ACHN (cell line): ENCODE measurements at places on chromosomes 4 and X.

DNA sequence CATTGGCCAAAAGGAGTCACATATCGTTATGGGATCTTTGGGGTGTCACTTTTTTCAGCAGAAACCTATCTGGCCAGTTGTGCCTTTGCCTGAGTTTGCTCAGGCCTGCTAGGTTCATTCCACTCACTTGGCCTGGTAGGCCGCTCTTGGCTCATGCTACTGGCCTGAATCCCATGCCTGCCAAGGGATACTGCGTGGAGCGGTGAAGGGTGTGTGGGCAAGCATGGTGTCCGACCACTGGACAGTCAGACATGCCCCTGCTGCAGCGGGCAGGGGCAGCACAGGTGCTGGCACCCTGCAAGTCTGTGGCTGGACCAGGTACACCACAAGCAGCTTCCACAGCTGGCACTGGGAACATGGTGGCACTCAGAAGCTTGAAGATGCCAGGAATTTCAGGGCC lies 11.3 kb upstream of the PPM1K start:
- DNase-seq = no peak

DNA sequence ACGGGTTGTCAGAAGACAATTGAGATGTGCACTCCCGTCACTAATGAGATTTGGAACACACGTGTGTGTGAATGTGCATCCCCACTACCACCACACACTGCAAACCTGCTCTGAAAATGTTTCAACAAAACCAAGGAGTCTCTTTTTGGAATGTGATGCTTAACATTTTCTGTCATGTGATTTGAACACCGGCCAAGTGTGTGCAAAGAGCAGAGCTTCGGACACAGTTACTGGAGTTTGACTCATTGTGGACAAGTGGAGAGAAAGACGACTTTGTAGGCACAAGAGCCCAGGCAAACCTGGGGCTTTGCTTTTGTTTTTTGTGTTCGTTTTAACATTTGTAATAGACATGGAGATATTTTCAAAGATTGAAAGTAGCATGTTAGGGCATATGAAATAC lies 49.2 kb downstream of the CCKAR start:
- no peak for DNase-seq

DNA sequence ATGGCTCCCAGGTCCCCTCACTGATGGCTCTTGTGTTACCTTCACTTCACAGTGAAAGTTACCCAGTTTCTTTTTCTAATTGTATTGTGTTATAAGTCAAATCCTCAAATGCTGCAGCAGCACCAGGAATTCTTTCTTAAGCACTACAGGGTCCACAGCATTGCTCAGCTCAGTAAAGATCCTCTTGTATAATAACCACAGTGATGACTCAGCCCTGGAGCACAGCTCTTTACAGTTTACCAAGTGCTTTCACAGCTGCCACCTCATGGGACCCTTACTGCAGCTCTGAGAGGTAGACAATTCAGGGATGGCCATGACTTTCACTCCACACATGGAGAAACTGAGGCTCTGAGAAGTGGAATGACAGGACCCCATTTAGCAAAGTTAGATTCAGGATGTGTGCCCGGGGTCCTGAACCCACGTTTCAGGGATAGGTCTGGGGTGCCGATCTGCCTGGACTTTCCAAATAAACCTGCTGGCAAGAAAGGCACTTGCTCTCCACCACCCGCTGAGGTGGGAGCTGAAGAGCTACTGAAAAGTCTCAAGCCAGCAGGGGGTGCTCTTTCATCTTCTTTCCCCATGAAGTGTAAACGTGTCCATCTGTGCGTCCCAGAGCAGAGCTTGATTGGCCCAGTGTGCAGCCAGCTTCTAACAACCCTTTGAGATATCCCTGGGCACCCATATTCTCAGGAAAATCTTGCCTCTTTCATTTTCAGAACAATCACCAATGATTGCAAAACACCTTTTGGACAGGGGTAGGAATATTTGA lies 35.7 kb upstream of the GABRQ start:
- DNase-seq = no peak

GRCh38 chr4:143554728-143555597 lies 41.5 kb downstream of the SMARCA5 start:
- no peak for DNase-seq

GRCh38 chr4:183240581-183241321 lies 79.3 kb downstream of the CLDN22 start:
- DNase-seq = no peak

- DNase-seq = no peak
These were observed 281.5 kb downstream of the USP46 start for GRCh38 chr4:52377563-52377962.

GRCh38 chr4:114265342-114265741 lies 285.9 kb upstream of the ARSJ start:
- no peak for DNase-seq

DNA sequence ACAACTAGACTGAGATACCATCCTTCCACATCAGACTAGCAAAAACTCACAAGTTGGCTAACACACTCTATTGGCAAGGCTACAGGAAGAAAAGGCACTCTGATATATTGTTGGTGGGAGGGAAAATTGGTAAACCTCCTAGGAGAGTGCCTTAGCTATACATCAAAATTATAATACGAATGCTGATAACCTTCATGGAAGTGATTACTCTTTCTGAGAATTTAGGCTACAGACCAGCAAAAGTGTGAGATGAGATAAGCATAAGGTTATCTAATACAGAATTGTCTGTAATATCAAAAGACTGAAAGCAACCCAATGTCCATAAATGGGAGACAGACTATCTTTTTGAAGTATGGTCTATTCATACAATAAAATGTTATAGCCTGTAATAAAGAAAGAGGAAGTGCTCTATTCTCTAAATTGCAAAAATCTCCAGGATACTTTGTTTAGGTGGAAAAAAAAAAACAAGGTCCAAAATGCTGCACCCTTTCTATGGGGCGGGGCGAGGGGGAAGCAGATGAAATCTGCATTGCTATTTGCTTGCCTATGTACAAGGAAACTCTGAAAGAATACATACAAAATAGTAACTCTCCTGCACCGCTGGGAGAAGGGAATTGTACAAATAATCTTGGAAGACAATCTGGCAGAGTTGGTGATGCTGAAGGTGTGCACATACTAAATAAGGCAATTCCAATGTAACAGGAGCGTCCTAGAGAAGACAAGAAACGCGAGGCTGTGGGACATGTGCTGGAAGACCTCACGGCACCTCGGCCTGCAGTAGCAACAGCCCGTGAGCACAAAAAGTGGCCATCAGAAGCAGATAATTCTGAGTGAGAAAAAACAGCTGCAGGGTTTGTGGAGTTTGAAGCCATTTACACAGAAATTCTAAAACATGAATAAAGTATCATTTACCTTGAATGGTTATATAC lies 109.7 kb downstream of the AFAP1 start:
- DNase-seq = no peak

- DNase-seq = no peak
These were observed 1201.9 kb downstream of the STIM2 start for GRCh38 chr4:28062562-28062961.

GRCh38 chr4:1731180-1731579 lies 9.9 kb downstream of the TACC3 start:
- DNase-seq = peak; percentile 60

GRCh38 chrX:13028871-13029636 lies 15.4 kb downstream of the FAM9C start:
- DNase-seq = peak; percentile 3

DNA sequence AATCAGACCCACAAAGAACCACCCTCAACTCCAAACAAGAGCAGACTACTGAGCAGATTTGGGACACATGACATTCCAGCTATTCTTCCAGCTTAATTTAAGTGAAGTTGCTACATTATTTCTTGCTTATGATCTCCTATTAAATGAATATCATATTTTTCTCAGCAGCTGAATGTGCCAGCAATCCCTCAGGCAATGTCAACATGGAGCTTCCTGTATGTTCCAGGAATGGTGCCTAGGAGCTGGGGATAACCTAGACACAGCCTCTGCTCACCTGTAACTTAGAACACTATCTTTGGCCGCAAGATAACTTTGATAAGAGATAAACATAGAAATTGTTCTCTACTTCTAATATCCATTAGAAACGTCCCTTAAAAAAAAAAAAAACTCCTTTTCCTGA lies 274.4 kb upstream of the RASGEF1B start:
- DNase-seq = no peak

- DNase-seq = peak; percentile 40
These were observed 355.2 kb upstream of the GALNT7 start for GRCh38 chr4:172813359-172813923.

GRCh38 chr4:108118505-108118904 lies 50.2 kb downstream of the LEF1 start:
- DNase-seq = no peak

DNA sequence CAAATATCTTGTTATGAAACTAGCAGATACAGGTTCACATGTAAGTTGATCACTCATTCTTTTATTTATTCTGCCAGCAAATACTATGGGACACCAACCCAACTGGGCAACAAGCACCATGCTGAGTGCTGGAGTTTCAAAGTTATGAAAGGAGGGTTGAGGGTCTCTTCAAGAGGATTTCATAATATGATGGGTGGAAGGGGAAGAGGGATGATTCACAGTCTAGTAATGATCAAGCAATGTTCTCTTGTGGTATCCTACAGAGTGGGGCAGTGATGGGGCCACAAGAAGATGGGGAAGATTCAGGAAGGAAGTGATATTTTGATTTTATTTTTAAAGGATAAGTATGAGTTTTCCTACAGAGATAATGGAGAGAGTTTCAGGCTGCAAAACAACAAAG lies 46.2 kb upstream of the TXK start:
- no peak for DNase-seq

DNA sequence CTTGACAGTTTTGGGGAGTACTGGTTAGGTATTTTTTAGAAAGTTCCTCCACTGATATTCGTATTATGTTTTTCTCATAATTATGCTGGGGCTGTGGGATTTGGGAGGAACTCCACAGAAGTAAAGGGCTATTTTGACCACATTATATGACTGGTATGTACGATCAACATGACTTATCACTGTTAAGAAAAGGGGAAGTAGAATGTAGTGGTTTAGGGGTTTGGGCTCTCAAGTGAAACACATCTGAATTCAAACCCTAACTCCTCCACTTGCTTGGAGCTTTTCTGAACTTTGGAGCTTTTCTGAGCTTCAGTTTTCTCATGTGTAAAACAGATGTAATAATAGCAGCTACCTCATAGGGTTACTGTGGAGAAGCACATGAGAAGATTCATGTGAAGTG lies 96.4 kb upstream of the C1GALT1C1 start:
- no peak for DNase-seq

GRCh38 chr4:5839751-5840674 lies 52.9 kb downstream of the CRMP1 start:
- no peak for DNase-seq

- no peak for DNase-seq
These were observed 132.8 kb downstream of the SLIT2 start for GRCh38 chr4:20384456-20384855.

- no peak for DNase-seq
These were observed 262.7 kb downstream of the TMA16 start for GRCh38 chr4:163757219-163757618.

GRCh38 chr4:1491328-1492141 lies 85.3 kb upstream of the NKX1-1 start:
- DNase-seq = no peak

DNA sequence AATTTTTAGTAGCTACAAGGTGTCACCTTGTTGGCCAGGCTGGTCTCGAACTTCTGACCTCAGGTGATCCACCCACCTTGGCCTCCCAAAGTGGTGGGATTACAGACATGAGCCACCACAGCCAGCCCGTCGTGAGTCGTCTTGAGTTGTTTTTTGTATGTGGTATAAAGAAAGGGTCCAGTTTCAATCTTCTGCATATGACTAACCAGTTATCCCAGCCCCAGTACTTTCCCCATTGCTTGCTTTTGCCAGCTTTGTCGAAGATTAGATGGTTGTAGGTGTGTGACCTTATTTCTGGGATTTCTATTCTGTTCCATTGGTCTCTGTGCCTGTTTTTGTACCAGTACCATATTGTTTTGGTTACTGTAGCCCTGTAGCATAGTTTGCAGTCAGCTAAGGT lies 105.9 kb downstream of the OR13H1 start:
- no peak for DNase-seq

- no peak for DNase-seq
These were observed 326.7 kb upstream of the PITX2 start for GRCh38 chr4:110949542-110949941.

- no peak for DNase-seq
These were observed 466.1 kb downstream of the ADGRL3 start for GRCh38 chr4:61666244-61666643.

DNA sequence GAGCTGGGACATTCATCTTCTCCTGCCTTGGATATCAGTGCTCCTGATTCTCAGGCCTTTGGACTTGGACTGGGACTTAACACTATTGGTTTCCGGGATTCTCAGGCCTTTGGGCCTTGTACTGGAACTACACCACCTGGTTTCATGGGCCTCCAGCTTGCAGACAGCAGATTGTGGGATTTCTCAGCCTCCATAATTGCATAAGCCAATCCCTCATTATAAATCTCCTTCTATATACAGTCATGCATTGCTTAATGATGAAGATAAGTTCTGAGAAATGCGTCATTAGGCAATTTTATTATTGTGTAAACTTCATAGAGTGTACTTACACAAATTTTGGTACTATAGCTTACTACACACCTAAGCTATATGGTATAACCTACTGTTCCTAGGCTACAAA lies 8.9 kb upstream of the CCNG2 start:
- no peak for DNase-seq

GRCh38 chr4:150056569-150056968 lies 21.7 kb upstream of the DCLK2 start:
- DNase-seq = no peak

GRCh38 chrX:50967736-50968135 lies 57.2 kb downstream of the BMP15 start:
- peak; percentile 16 for DNase-seq

DNA sequence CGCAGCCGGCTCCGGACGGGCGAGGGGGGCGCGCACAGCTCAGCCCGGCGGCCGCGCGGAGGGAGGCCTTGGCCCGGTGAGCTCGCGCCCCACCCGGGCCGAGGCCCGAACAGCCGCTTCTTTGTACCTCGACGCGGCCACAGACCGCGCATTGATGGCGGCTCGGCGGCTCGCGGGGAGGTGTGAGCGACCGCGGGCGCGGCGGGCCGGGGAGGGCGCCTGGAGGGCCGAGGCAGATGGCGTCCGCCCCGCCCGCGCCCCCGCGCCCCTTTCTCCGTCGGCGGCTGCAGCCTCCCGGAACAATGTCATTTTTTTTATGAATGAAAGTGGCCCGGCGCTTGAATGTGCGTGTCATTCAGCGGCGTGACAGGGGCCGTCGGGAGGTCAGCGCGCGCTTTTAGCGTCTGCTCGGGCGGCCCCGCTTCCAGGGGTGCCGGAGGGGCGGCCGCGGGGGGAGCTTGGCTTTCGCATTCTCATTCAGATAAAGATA lies 1.8 kb downstream of the FGFR3 start:
- DNase-seq = no peak

- no peak for DNase-seq
These were observed 72.5 kb downstream of the FAT1 start for GRCh38 chr4:186651181-186651603.
